Glutamatergic neuron (in vitro differentiated cells): ENCODE measurements at places on chromosomes 4 and X. TPM values are rescaled to one million over a fixed set of nuclear protein-coding genes. Genes with fewer than 3 reads are reported as not detected.

GRCh38 chr4:173039617-173040577, 128.7 kb upstream of the GALNT7 start:
- DNase-seq, result no peak

GRCh38 chr4:151304755-151305154, 20.6 kb downstream of the SH3D19 start:
- no peak for DNase-seq

GRCh38 chrX:64093761-64094160, 111.7 kb downstream of the AMER1 start:
- no peak for DNase-seq

GRCh38 chrX:35682476-35682875, 115.7 kb upstream of the MAGEB16 start:
- DNase-seq, result no peak

DNA sequence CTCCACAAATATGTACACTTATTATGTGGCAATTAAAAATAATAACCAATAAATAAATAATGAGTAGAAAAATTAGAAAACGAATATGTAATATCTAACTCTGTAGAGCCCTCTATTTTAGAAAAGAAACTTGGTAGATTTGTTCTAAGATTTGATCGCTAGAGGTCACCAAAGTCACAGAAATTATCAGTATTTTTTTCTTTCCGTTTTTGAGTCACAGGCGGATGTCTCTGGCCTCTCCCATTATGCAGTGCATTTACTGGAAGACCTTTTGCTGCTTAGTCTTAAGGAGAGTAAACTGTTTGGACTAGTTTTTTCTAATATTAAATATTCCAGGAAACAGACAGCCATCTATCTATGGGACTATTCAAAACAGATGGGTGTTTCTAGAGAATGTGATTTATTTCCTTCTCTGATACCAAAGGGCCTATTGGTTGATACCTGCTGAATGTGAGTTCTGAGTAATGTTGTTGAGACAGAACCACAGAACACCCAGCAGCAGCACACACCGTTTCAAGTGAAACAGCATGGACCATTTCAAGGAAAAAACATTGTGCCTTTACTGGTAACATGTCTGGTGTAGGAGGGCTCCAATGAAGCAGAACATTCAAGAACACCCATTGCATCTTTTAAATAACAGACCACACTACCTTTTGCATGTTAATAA, 34.0 kb upstream of the GYPA start:
- no peak for DNase-seq

- no peak for DNase-seq
Observed at GRCh38 chrX:9562851-9563250, 98.0 kb downstream of the TBL1X start.

- no peak for DNase-seq
Observed at GRCh38 chr4:74541667-74542066, 96.7 kb downstream of the AREG start.

DNA sequence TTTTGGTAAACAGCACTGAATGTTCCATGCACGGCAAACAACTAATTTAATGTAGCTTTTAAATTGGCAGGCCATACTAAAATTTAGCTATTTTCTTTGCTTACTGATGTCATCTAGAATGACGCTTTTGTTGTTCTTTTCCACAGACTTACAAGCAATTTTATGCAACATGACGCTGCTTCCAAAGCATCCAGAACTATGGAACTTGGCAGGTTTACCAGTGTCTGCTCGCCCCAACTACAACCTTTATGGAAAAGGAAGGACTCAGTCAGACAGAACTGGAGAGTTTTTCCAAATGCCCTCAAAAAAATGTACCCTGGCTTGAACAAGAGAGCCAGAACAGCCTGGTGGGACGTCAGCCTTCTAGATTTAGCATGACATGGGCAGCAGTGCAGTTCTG, 58.7 kb downstream of the ANOS1 start:
- no peak for DNase-seq

GRCh38 chr4:71020611-71021010, 27.2 kb downstream of the DCK start:
- no peak for DNase-seq

The PCSK1N gene
- total RNA-seq, result 127 TPM

The HHIP gene
- total RNA-seq, result 9.7 TPM
